ENCODE measurements at places on chromosomes 5 and 9.

GRCh38 chr9:110536822-110537221, 42.7 kb downstream of the SVEP1 start:
- no peak for DNase-seq

DNA sequence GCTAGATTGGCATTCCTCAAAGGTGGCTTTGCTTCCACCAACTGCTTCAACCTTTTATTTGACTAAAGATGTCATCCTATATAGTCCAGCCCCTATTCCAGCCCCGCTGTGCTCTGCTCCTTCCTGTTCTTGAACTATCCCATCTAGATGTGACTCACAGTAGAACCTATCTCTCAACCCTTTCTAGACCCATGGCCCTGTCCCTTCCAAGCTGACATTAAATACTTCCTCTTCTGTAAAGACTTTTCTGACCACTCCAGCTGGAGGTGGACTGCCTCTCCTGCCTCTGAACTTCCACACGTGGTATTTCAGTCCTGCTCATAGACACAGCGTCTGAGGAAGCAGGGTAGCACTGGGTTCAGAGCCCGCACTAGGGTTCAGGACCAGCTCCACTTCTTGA, 32.4 kb downstream of the OSTF1 start:
- DNase-seq, result no peak

DNA sequence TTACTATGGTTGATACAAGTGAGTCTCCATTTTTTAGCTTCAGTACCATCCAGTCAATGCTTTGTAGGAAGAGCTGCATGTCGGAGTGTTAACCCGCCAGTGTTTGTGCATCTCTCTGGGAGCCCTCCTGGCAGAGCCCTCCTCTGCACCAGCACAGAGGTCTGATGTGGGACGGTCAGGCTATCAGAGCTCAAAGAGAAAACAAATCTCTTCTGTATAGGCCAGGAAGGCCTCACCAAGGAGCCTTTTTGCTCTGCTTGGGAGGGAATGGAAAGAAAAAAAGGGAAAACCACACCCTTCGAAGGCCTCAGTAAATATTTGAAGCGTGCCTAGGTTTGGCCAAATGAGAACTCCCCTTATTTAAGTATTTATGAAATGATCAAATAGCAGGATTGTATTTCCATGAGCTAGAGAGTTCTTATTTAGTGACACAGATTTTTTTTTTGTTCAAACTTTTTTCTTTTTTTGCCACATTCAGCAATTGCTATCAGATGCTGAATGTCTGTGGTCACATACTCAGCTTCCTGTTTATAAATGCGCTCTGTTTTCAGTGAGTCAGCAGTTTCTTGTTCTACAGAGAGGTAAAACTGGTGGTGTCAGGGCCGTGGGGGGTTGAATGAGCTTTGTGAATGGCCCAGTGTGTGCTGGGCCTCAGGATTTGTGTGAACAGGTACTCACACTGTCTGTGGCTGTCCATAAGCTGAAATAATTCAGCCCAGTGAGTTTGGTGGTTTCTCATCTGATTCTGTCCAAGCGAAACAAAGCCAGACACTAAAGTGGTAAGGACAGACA, 226.6 kb downstream of the SNX18 start:
- no peak for DNase-seq

DNA sequence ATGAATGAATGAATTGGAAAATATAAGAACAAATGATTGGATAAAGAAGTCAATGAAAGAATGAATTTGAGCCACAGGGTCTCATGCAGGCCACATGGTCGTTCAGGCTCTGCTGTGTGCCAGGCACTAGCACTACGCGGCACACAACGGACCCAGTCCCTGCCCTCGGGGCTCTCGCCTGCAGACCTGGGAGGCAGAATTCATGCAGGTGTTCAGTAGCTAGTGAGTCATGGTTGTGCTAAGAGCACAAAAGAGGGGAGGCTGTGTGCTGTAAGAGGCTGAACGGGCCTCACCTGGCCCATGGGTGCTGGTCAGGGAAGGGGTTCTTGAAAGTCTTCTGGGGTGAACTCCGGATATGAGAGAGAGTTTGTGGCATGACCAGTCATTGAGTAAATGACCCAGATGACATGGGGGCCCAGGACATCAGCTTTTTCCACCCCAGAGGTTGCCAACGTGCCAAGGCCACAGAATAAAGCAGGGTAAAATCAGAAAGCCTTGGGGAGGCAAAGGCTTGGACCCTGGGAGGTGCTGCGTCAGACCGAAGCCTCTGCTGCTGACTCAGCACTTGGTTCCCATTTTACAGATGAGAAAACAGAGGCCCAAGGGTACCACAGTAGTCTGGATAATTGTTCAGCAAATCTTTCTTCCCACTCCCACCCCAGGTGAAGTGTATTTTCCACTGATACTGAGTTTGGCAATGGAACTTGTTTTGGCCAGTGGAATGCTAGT, 264.3 kb upstream of the MVB12B start:
- no peak for DNase-seq

DNA sequence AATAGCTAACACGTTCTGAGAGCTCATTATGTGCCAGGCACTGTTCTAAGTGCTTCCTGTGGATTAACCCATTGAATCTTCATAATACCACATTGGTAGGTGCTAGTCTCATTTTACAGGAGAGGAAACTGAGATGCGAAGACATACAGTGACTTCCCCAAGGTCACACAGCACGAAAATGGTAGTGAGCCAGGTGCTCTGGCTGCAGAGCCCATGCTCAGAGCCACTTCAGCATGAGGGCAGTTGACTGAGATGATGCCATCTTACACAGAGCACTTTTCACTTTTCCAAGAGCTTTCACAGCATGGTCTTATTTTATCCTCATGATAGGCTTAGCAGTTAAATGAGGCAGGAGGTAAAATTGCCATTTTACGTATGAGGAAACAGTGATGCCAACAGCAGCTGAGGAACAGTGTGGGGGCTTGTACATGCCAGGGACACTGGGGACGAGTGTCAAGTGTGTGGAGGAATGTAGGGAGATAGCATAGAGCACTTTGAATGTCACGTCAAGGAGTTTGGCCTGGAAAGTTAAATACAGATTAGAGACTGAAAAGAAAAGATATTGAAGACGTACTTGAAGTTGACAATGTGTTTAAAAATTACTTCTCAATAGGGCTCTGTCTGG, 180.0 kb downstream of the KIF4B start:
- no peak for DNase-seq

- no peak for DNase-seq
These were observed 30.0 kb upstream of the SLC12A7 start for GRCh38 chr5:1141834-1142233.

- DNase-seq, result no peak
These were observed 54.5 kb upstream of the TGFBR1 start for GRCh38 chr9:99050292-99050911.

- no peak for DNase-seq
These were observed 15.2 kb upstream of the SNCAIP start for GRCh38 chr5:122296871-122297270.

GRCh38 chr9:117624106-117624505, 80.1 kb upstream of the TLR4 start:
- no peak for DNase-seq

GRCh38 chr9:79377339-79377855, 194.4 kb upstream of the TLE4 start:
- DNase-seq, result no peak

GRCh38 chr9:71515107-71515506, 253.2 kb downstream of the CEMIP2 start:
- no peak for DNase-seq

- no peak for DNase-seq
These were observed 2.6 kb upstream of the GRIN1 start for GRCh38 chr9:137136261-137136880.

DNA sequence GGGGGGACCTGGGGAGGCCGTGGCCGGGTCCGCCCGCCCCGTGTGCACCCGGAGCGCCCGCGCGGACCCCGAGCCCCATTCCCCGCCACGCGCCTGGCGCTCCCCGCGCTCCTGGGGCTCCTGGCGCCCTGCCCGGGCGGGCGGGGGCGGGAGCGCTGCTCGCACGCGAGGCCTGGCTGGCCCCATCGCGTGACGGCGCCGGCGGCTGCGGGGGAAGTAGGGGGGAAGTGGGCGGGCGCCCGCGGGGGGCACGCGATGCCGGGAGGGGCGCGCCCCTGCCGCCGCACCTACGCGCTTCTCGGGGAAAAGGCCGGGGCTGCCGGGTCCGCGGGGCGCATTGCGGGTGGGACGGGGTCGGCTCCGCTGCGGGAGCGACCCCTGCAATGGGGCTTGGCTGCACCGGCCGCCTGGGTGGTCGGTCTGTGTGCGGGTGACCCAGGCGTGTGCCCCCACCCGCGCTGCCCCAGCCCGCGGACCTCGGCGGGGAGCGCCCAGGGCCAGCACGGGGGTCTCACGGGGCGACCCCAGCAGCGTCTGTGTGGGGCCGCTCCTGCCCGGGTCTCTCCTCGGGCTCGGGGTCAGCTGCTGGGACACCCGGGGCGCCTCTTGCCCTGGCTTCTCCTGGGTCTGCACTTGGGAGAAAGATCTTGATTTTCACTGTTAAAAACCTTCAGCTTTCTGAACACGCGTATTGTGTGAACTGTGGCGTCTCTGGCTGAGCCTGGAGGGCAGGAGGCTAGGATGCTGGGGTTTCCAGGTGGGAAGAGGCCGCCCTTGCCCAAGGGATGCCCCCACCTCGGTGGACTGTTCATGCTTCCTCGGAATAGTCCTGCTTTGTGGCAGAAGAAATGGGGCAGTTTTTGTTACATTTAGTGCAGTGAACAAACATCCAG, 52.4 kb downstream of the AHRR start:
- DNase-seq, result no peak
